ENCODE measurements at places on chromosomes 5 and 9.

- no peak for DNase-seq
Observed at GRCh38 chr9:133037775-133038515, 7.1 kb downstream of the GTF3C5 start.

GRCh38 chr9:133788819-133789717, 50.9 kb upstream of the SARDH start:
- no peak for DNase-seq

DNA sequence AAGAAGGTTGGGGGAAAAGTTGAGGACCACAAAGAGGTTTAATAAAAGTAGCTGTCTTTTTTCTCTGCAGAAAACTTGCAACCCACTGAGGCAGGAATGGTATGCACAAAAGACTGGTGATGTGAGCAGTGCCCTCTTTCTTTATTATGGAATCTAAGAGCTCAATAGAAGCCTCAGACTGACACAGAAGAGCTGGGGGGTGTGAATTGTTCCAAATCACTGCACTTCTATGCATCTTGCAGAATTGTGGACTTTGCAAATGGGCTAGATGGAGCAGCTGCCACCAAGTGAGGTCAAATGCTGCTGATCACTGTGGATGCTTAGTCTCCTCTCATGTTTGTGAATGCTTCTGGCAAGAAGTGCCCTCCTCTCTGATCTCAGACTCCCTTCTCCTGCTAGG, 227.1 kb downstream of the ZSWIM6 start:
- DNase-seq: no peak

DNA sequence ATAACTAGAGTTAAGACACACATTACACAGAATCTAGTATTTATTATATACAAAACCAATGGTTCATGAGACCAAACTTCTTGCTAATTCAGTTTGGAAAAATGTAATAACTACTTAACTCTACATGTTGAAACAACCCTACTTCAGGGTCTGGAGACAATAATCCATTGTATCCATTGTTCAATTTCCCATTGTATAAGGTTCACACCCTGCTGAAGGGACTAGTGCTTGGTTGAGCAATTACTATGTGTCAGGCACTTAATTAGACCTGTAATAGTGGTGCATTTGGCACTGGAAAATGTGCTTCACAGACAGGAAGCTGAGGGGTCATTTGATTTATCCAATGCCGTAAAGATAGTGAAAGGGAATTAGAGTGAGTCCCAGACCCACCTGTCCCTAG, 114.3 kb upstream of the PAPPA start:
- no peak for DNase-seq

GRCh38 chr9:92780206-92780605, 15.6 kb upstream of the BICD2 start:
- DNase-seq: no peak

GRCh38 chr9:121494192-121494591, 5.5 kb downstream of the GGTA1 start:
- DNase-seq: no peak

DNA sequence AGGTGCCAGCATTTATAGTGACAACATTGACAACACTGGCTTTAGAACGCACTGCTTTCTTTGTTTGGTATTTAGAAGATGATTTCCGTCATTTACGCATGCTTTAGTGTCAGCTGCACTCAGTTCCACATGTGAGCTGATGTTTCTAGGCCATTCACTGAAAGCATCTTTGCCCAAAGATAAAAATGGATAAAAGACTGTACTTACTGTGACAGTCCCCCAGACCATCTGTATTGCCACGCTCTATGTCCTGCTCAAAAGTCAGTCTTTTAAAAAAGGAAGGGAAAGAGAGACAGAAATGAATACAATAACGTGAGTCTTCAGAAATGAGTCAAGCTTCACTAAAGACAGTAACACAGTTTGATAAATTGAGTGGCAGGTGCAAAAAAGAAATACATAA, 99.3 kb downstream of the SEMA6A start:
- no peak for DNase-seq

DNA sequence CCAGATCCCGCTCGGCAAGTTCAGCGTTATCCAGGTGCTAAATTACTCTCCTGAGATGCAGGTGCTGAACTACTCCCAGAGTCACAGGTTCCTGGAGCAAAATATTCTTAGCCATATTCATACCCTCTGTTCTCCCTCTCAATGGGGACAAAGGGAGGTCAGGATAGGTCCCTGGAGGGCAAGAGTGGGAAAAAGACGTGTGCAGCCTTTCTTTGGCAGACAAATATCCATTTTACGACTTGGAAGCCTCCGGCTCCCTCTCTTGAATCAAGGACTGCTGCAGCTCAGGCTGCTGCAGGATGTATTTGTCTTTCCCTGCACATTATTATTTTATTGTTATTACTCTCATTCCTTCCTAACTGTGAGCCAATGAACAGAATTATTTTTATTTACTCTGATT, 590.2 kb downstream of the NR2F1-AS1 start:
- DNase-seq: no peak

DNA sequence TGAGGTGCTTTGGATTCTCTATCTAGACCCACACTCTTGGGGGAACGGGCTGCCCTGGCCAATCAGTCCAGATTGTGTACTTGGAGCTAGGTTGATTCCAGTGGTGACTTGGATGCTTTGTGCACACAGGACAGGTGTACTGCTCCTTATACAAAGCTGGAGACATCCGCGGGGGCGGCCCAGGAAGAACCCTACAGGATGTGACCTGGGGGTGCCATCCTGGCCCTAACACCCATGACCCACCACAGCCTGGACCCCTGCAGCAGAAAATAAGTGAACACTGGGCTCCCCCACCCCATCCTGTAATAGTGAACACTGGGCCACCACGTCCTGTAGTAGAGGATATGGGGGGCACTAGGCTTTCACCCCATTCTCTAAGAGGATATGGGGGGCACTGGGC, 12.1 kb upstream of the PLEKHG4B start:
- DNase-seq: no peak

DNA sequence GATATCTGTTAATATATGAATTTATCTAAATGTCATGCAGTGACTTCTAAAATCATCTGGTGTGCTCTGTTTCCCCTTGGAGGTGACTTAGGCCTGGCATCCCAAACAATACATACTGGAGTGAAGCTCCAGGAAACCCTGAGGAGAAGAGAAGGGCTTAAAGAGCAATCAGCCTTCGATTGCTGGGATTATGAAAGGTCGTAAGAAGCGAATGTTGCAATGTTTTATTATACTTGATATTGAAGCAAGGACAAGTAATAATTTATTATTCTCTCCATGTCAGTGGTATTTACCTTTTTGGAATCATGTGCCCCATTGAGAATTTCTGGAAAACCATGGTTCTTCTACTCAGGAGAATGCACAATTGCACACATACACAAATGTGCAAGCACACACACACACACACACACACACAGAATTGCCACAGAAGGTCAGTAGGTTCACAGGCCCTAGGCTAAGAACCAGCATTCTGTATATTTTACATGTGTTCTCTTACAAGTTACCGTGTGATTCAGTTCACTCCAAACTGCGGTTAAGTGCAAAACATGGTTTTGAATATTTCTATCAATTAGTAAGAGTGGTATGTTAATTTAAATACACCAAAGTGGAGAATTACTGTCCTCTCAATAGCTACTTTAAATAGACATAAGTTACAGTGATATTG, 79.1 kb upstream of the CDKN2B start:
- no peak for DNase-seq

- peak; percentile 6 for DNase-seq
Observed at GRCh38 chr5:39948867-39949468, 524.2 kb upstream of the DAB2 start.

DNA sequence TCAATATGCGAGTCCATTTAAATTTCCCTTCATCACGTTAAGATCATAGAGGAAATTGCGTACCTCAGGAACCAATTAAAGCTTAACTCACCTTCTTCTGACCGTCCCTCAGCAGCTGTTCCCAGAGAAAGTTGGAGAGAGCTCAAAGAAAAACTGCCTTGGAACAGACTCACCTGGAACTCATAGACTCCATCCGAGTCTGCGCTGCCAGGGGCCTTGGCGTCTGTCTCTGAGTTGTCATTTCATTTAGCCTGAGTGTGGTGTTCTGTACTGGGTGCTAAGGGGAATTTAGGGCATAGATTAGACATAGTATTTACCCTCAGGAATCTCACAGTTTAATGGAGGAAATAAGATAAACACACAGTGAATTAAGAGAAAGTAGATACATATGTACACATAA, 892.7 kb downstream of the TLE1 start:
- no peak for DNase-seq

DNA sequence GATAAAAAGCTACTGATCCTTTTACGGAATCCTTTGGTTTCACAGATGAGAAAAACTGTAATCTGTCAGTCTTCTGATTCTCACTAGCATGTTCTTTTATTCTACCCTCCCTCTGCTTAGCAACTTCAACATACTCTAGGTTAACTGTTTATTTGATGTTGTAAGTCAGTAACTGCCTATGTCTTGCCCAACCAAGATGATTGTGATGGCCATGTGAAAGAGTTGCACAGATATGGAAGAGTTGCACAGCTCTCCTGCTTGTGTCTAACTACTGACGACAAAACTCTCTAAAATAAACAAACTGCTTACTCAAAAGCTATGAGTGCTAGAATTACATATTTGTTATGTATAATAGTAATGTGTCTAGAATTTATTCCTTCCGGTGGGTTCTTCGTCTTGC, 227.3 kb upstream of the DAB2 start:
- no peak for DNase-seq
